ENCODE measurements at places on chromosomes 3 and 15. TPM values are rescaled to one million over a fixed set of nuclear protein-coding genes. Genes with fewer than 3 reads are reported as not detected.

CMTM7 gene
- total RNA-seq: 6.9 TPM

AMT gene
- total RNA-seq: 13.3 TPM

CEP70 gene
- total RNA-seq: 85.6 TPM

LNP1 gene
- total RNA-seq: 13.2 TPM

SI gene
- not detected for total RNA-seq

RTP3 gene
- total RNA-seq: not detected

CLRN1 gene
- total RNA-seq: 12.0 TPM

ITIH3 gene
- 0.66 TPM for total RNA-seq

NOX5 gene
- 0.55 TPM for total RNA-seq

LRRC34 gene
- 17.3 TPM for total RNA-seq

AQR gene
- total RNA-seq: 56.4 TPM

GTF2E1 gene
- total RNA-seq: 20.3 TPM

CYP1A2 gene
- not detected for total RNA-seq

EPHA6 gene
- total RNA-seq: 22.0 TPM

CNTN4 gene
- total RNA-seq: 98.5 TPM

TRIM42 gene
- not detected for total RNA-seq

GOLGA8N gene
- total RNA-seq: 16.3 TPM

FBXW12 gene
- not detected for total RNA-seq

MDFIC2 gene
- total RNA-seq: not detected

SCAANT1 gene
- not detected for total RNA-seq

TM4SF4 gene
- total RNA-seq: not detected

GOLGA8R gene
- total RNA-seq: 10.7 TPM

SLCO2A1 gene
- 1.3 TPM for total RNA-seq

MESP1 gene
- 1.2 TPM for total RNA-seq

LRRC15 gene
- 1.4 TPM for total RNA-seq

Measured in camera-type eye (tissue), 1 donor.